ENCODE measurements at places on chromosomes 4 and X. TPM values are rescaled to one million over a fixed set of nuclear protein-coding genes. Genes with fewer than 3 reads are reported as not detected.
A peak's percentile ranks its signal among the peaks of the same experiment; 100 is the strongest.

GRCh38 chr4:152705903-152706302 lies 26.1 kb upstream of the TMEM154 start:
- DNase-seq: no peak

DNA sequence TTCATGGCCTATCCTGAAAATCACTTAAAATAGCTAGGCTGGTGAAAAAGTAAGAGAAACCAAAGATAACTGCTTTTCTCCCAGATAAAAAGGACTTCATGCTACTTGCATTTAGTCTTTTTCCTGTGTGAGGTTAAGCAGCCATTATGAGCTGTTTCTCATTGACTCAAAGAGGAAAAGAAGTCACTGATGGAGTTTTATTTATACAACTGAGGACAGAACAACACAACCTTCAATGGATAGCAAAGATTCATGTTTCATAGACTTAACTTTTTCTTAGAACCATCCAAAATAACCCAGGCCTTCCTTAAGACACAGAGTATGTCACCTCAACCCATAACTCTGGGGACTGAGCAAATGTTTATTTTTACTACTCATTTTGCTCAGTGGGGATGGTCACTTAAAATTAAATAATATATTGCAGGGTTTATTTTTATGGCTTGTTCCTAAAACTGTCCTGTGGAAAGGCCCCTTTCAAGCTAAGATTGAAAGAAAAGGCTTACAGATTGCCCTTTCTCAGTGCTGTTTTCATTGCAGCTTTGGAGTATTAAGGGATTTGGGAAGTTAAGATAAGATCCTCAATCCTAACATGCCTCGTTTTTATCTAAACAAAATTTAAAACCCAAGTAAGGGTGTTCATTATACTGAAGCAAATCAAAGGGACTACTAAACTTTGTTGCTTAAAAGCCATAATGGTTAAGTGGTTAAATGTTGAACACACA lies 252.6 kb upstream of the MAD2L1 start:
- DNase-seq: no peak

GRCh38 chr4:62670514-62670913 lies 1470.4 kb downstream of the ADGRL3 start:
- DNase-seq: peak; percentile 26

- no peak for DNase-seq
Measured at GRCh38 chr4:122007016-122007415, 55.2 kb upstream of the TRPC3 start.

- no peak for DNase-seq
Measured at GRCh38 chr4:100509386-100509785, 8.4 kb downstream of the EMCN start.

Gene ASB12
- total RNA-seq: not detected

DNA sequence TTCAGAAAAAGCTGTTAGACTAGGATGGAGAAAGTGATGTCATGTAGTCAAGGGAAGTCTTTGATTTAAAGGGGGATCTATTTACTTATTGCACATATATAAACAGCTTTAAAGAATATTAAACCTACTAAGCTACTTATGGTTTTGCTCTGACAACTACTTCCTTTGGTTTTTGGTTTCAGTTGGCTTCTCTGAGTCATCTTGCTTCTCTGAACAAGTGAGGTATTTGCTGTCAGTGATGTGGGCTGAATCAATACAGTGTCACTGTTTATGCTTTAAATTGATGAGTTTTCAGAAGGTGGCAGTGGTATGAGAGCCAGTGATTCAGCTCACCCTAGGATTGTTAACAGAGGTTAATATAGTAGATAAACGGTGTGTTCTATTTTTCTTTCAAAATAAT lies 75.1 kb downstream of the CEP44 start:
- no peak for DNase-seq

DNA sequence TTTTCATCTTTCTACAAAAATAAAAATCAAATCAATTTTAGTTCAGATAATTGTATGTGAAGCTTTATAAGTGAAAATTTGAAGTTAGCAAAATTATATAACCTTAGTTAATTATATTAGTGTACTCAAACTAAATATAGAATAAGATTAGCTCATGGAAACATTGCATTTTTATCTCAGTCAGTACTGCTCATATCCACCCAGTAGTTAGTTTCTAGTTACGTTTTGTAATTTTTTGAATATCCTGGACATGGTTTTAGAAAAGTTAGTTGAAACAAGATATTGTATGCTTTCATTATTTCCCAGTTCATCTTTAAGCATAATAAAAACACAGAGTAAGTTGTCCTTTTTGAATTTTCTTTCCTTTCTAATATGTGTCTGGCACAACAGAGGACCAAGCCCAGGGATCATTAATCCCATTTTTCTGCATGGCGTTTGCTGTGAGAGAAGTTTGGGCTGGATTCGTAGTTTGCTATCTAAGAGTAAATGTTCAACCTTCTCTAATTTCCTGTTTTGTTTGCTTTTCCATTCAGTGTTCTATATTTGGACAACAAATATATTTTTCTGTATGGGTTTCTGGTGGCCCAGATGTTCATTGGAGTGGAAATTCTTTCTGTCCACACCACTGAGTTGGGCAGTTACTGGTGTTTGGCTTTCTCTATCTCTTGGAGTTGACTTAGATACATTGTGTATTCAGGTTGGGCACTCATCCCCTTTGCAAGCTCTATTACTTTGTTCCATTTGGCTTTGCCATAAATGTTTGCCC lies 12.1 kb downstream of the TBL1X start:
- DNase-seq: no peak

DNA sequence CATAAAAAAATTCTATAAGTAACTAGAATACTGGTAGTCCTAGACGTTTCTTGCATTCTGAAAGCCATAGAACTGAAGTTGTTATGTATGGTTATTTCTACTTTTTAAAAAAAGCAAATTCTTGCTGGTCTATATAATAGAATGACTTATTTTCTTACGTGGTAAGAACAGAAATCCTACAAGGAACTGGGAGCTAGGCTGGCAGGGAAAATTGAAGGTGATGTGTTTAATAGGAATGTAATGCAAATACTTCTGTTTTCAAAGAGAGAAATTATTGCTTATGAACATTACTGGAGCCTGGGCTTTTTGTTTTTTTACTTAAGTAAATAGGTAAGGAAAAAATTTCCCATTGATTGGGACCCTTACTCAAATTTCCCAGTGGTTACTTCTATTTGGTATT lies 8.9 kb downstream of the CCNA2 start:
- no peak for DNase-seq

Gene PROM1
- total RNA-seq: 3.1 TPM

DNA sequence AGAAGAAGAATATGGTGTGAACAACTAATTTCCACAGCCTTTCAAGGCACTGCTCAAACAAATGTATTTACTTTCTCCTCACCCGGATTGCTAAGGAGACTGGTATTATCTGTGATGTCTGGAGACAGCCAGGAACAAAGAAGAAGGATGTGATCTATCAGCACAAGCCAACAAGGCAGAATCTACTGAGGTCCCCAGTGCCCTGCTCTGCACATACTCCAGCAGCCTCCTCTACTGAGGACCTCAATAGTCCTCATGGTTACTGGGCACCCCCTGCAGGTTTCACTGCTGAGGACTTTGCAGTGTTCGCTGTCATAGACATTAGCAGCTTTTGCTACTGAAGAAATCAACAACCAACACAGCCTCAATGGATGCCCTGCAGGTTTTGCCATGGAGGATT lies 930.1 kb downstream of the ADGRL3 start:
- no peak for DNase-seq

Gene TMPRSS11E
- total RNA-seq: 0.08 TPM

DNA sequence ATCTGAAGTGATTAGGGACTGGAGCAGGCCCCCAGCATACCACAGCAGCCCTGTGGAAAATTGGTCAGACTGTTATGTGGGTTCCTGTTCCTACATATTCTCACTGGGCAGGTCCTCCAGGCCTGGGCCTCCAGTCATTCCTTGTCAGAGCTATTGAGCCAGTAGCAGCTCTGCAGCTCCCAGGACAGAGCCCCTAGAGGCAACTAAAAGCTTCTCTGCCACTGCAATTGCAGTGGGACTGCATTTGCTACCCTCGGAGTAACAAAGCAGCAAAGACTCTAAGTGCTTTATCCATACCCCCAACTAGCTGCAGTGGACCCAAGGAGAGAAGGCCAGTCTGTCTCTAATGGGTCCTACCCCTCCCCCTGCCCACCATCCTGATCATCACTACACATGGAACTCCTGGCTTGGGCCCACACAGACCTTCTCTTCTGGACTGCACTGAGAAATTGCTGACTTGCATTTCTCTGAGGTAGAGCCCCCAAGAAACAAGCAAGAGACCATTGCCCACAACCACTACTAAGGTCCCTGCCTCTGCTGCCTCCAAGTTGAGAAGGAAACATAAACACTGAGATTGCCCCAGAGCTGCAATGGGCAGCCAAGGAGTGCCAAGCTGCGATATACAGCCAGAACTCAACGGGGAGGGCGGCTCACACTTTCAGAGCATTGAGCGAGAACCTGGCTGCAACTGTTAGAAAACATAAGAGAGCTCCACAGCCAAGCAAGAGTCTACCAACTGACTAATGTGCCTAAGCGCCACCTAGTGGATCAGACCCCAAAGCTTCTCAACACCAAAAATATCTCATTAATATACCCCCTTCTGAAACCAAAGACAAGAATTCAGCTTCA lies 738.7 kb upstream of the NDST4 start:
- DNase-seq: peak; percentile 64

Gene ADGRG2
- not detected for total RNA-seq

- no peak for DNase-seq
Measured at GRCh38 chr4:84342161-84342560, 156.9 kb downstream of the NKX6-1 start.

DNA sequence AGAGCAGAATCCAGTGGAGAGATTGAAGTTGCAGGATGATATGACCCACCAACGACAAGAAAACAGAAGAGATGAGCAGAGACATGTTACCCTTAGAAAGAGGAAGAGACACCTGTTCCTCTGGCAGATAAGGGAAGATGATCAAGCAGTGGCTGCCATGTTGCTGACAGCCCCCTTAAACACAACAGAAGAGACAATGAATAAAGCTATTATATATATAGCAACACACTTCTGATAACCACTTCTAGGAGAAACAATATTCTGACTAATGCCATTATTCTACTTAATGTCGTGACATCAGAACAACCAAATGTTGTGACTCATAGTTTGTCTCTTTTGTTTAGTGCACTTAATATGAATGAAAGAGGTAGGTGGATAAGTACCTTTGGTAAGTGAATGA lies 44.9 kb downstream of the SH3RF1 start:
- DNase-seq: no peak

DNA sequence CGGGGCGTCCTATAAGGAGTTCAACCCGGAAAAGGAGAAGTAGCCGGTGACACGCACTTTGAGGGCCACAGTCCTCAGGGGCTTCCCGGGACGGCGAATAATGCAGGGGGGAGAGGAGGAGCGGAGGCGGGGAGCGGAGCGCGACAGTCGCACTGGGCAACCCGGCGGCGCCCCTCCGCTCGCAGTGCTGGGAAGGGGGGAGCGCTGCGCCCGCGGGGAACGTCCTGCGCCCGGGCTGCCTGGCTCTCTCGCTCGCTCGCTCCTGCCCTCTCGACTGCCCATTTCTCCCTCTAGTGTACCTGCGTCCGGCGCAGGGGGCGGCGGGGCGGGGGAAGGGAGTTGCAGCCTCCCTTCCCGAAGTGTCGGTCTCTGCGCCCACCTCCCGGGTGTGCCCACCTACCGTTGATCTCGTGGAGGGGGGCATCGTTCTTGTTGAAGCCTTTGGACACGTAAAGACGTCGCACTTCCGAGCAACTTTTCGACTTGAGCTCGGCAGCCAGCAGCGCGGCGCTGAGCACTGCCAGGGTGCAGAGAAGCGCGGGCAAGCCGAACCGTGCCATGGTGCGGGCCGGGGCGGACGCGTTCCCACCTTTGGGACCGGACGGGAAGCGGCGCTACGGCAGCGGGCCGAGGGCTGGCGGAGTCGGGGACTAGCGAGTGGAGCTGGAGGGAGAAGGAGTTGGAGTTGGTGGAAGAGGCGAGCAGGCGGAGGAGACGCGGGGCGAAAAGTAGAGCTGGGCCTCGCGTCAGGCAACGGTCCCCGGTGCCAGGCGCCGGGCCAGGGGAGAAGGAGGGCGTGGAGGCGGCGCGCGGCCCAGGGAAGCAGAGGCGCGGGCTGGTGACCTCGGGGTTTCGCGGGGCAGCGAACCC lies 648 bp downstream of the GPC4 start:
- DNase-seq: no peak

Gene NKX3-2
- total RNA-seq: 1.7 TPM

DNA sequence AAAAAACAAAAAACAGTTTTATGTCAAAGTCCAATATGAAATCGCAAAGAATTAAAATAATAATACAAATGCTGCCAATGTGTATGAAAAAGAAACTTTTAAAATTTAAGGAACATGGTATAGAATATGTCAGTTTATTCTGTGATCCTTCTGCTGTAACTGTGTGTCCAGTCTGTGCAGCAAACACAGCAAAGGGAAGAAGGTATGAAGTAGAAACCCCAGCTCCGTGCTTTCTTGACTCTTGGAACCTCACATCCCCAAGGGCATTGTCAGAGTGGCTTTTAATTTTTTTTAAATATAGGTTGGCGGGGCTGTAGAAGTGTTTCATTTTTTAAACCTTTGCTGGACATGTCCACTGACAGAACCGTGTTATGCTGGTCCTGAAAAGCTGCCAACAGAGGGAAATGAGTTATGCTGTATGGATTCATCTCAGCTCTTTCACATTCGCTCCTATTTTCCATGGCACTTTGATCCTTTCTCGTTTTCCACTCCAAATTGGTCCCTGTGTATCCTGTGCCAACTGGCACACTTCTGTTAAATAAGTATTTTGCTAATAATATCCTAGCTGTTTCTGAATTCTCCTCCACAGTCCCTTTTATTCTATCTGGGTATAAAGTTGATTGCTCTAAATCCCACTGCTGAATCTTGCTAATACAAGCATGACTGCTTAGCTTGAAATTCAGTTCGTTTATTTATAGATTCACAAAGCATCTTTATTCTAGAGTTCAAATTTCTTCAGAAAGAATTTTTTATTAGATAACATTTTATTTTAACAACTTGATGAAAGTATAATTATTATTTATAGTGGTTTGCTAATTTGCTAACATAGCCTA lies 127.0 kb upstream of the DDIT4L start:
- DNase-seq: no peak

DNA sequence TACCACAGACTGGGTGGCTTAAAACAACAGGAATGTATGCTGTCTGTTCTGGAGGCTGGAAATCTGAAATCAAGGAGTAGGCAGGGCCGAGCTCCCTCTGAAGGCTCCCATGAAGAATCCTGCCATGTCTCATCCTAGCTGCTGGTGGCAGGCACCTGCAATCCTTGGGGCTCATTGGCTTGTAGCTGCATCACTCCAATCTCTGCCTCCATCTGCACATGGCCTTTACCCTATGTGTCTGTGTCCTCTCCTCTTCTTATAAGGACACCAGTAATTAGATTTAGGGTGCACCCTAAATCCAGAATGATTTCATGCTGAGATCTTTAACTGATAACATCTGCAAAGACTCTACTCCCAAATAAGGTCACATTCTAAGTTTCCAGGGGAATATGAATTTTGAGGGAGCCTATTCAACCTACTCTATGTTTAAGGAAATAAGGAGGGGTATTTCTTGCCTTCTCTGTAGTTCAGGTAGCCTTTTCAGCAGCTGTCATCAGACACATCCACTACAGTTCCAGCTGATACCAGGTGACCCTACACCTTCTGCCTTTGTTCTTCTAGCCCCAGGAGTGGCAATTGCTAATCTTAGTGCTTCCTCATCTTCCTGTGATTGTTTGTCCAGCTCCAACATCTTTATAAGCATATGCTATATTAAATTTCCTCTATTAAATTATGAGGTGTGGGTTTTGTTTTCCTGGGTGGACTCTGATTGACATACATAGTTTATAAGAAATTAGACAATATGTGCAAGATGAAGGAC lies 295.1 kb upstream of the TAPT1 start:
- DNase-seq: no peak

All from SK-MEL-5 (cell line).